ENCODE measurements at places on chromosomes 4 and X.

- no peak for DNase-seq
These were observed 28.0 kb downstream of the PRPS2 start for GRCh38 chrX:12819222-12819621.

DNA sequence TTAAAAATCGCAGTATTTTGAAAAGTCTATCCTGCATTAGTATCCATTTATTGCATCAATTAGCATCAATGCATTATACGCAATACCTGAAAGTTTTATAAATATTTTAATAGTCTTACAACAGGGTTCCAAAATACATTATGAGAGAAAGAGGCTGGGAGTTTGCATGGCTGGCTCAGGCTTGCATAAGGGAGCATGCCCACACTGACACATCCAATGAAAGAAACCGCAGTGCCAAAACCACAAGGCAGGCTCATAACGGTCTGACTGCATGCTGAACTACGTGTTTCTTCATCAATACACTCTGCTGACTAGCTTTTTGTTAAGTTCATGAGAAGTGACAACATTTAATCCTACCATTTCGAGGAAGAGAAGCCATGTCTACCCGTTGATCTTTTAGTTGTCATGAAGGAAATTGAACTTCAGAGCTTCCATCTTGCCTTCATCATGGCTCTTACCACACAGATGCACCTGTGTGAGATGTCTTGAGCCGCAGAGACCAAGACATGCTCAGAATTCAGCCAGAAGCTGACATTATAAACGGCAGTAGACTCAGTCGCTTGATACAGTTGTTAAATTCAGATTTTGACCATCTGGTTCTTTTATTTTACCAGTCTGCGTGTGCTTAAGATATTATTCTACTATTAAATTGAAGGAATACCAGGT, 168.8 kb upstream of the FRG1 start:
- no peak for DNase-seq

DNA sequence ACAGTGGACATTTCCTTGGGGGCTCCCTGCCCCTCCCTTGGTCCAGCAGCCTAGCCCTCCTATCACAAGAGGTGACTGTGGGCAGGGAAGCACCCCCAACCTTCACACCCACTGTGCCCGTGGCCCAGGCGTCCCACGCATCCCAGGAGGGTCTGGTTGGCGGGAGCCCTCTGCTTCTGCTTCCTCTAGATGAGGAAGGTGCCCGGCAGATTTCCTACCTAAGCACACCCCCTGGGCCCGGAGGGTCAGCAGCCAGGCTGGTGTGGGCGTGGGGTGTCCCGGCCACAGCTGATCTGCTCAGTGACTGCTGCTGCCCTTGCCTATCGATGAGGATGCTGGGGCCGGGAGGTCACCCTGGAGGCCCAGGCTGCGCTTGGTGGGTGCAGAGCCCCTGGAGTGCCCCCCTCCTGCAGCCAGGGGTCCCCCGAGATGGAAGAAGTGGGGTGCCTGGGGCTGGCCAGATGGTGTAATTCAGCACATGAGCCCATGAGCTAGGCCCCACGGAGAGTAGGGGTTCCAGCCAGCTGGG, 12.2 kb downstream of the SH3BP2 start:
- no peak for DNase-seq

DNA sequence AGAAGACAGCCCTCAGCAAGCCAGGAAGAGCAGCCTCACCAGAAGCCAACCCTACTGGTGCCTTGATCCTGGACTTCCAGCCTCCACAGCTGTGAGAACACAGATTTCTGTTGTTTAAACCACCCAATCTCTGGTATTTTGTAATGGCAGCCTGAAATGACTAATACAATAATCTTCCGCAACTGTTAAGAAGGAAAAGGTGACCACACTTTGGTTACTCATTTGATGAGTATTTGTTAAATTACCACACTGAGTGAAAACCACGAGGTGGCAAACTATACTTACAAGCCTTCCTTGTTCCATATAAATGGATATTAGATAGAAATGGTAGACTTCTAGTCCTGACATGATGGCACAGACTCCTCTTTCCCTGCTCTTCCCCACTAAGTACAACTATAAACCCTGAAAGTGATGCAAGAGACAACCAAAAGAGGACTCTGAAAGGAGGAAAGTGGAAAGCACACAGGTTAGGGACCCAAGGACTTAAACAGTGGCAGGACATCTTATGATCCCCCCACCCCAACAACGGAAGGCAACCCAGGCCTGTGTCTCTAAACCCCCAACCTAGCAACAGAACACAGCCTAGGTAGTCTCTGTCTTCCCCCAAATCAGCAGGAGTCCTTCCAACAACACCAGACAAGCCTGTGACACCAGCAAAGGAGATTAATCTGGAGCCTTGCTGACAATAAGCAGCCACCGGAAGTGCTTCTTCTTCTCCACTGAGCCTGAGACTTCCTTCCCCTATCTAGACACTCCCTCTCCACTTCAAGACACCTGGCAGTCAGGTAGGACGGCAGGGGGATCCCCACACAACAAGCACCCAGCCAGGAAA, 12.3 kb downstream of the ZNF182 start:
- DNase-seq: no peak

DNA sequence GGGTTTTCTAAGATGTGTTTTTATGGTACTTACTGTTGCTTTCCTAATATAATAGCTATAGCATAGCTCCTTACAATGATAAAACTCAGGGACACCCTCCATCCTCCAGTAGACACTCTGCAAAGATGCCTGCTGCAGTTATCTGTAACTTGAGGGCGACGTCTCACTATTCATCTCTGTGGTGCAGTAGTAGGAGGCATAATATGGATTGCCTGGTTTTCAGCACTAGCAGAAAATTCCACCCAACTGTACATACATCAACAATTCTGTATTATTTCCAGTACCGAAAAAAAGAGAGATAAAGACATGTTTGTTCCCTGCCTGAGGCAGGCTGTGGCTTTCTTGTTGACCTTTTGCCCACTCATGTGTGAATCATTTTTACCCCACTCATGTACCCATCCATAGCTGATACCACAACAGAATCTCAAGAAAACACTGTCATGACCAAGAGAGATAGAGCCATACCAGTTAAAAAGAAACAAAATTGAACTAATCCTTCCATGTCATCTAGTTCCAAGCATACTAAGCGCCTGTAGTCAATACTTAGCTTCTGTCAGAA, 220.1 kb downstream of the RAB28 start:
- DNase-seq: no peak

DNA sequence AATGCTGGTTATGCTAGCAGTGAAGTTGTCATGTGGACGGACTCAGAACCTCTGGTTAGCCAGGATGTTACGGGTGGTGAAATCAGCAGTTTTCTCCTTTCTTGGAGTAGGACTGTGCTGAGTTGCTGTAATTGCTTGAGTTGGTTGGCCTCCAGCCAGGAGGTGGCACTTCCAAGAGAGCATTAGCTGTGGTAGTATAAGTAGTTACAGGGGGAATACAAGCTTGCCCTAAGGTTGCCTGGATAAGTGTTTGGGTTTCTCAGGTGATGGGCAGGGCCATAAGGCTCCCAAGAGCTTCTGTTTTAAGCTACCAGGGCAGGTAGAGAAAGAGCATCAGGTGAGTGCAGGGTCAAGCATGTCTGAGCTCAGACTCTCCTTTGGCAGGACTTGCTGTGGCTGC, 103.0 kb downstream of the ZNF518B start:
- DNase-seq: no peak

DNA sequence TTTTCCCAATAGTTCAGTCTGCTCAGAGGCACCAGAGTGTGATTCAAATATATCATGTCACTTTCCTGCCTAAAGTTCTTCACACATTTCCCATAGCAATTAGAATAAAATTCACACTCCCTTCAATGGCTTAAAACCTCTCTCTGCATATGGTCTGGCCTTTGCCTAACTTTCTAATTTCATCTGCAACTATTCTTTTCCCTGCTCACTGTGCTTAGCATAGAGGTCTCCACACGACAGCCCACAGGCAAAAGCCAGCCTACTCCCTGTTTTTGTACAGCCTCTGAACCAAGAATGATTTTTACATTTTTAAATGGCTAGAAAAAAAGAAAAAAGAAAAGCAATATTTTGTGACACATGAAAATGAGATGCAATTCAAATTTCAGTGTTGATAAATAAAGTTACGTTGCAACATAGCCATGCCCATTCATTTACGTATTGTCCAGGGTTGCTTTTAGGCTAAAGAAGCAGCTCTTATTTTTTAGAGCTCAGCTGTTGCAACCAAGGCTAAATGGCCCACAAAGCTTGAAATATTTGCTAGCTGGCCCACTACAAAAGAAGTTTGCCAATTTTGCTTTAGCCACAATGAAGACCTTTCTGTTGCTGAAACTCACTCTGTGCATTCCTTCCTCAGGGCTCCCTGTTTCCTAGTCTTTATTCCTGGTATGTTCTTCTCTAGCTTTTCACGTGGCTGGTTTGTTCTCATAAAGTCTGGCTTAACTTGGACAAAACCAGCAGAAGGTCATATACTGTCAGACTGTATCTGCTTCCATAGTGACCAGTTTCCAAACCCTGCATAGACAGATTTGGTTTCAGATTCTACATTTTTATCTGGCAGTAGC, 26.6 kb upstream of the IRF2 start:
- DNase-seq: no peak

DNA sequence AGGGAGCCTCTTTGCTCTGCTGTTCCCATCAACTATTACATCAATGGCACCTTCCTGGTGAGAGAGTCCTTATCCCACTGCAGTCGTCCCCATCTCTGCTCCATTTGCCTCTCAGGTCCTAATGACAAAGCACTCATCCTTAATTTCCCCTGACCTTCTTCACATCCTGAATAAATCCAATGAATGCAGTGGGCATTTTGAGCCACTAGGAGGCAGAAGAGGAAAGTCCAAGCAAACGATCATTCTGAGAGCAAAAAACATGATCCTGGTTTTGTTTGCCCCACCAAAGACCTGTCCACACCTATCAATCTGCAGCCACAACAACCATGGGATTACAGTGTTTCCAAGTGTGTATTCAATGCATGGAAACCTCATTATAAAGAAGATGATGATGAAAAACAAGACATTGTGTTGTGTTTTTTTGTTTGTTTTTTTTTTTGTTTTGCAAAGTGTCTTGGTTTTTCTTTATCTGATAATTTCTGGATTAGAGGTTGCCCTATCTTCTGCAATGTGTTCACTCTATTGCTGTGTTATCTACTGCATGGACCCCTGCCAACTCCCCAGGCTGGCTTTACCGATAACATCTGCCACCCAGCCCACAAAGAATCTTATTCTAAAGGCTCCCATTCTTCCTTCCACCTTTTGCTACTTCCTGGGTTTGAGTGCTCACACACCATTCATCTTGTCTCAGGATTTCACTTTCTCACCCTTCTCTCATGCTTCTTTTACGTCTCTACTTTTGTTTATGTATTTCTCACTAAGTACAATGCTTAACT, 207.2 kb downstream of the NLGN4X start:
- DNase-seq: peak; percentile 44

GRCh38 chr4:155774033-155774432, 15.2 kb downstream of the GUCY1B1 start:
- DNase-seq: no peak

GRCh38 chrX:53088136-53088974, 5.6 kb upstream of the KANTR start:
- peak; percentile 91 for DNase-seq

DNA sequence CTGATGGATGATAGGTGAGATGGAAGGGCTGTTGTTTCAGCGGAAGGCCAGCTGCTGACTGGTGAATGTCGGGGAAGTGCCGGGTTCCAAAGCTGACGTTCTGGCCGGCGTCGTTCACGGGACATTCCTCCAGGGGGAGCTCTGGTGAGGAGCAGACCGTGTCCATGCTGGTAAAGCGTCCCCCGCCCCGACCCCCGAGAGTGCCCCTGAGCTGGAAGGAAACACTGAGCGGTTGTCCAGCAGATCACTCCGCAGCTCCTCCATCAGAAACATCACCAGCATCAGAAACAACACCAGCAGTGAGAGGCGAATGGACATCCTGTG, 18.6 kb upstream of the ADRA2C start:
- no peak for DNase-seq

GRCh38 chrX:132748909-132749308, 209.5 kb downstream of the HS6ST2 start:
- no peak for DNase-seq

GRCh38 chr4:40933272-40934053, 183.7 kb downstream of the NSUN7 start:
- DNase-seq: no peak

- no peak for DNase-seq
These were observed 53.8 kb upstream of the SORCS2 start for GRCh38 chr4:7138223-7139166.

All from common myeloid progenitor, CD34-positive (primary cell).